ENCODE measurements at places on chromosomes 2 and 18. TPM values are rescaled to one million over a fixed set of nuclear protein-coding genes. Genes with fewer than 3 reads are reported as not detected.

MAPK4 gene
- 10.5 TPM for polyA plus RNA-seq

LAMA3 gene
- 2.2 TPM for polyA plus RNA-seq

UGT1A4 gene
- polyA plus RNA-seq, result 0.03 TPM

HJURP gene
- 22.0 TPM for polyA plus RNA-seq

SAG gene
- 0.09 TPM for polyA plus RNA-seq

RHBDD1 gene
- polyA plus RNA-seq, result 27.7 TPM

DNA sequence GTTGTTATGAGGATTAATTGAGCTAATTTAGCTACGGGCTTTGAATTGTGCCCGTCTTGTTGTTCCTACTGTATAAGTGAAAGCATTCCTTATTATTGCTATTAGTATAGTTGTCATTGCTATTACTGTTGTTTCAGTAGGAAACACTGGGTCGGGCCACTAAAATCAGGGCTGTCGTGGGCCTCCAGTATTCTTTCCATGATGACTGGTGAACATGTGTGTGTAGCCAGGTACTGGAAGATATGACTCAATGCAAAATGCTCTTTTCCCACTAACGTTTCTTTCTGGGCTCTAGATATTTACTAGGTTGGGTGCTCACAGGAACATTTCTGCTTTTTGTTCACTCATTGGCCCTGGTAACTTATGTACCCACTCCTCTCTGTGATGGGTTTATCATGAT, 4.9 kb downstream of the TTL start:
- no peak for DNase-seq

DNA sequence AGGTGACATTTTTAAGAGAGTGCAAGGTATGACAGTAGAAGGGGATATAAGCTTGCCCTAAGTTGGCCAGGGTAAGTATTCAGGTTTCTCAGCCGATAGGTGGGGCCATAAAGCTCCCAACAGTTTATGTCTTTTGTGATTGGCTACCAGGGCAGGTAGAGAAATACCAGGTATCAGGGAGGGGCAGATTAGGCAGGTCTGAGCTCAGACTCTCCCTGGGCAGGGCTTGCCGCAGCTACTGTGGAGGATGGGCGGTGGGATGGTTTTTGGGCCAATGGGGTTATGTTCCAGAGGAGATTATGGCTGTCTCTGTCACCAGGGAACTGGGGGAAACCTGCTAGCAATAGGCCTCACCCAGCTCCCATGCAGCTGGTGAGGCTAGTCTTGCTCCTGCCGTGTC, 211.6 kb downstream of the PTH2R start:
- DNase-seq, result no peak

DNA sequence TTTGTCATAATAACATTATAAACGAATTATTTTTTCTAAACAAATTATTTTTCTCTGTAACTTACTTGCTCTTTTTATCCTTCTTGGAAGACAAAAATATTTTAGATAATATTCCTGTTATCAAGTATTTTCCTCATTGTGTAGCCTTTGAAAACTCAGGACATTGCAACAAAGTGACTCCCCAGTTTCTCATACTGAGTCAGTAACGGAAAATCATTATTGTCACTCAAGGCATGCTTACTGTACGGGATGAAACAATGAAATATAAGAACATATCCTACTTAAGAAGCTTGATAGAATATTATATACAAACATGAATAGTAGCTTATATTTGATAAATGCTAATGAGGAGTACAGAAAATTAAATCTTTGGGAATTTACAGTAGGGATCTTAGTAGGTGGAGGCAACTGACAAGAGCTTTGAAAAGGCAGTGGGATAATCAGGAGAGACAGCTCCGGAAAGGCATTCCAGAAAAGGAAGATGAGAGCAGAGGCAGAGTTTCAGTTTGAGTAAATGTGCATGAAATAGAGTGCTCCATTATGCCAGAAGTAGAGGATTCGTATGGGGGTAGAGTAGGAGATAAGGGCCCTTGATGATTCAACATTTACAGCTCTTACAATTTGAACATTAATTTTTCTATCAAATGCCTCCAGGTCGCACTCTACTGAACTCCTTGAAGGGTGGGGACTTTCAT, 14.0 kb upstream of the YES1 start:
- no peak for DNase-seq

DNA sequence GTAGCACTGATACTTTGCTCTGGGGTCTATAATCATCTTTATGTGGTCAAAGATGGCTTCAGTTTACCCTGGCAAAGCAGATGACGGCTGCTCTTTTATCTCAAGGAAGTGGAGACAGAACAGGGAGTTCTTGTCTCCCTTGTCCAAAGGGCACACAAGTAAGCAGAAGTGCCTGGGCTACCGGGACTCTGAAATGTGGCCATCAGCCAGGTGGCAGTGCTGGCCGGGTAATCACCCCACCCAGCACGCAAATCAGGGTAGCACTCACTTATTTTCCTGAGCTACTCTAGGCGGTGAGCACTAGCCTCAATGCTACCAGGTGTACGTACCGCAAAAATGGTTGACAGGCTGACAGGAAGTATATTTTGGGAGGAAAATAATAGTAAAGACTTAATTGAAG, 119.7 kb upstream of the ETAA1 start:
- DNase-seq, result no peak

GRCh38 chr2:226585130-226585561, 214.5 kb downstream of the IRS1 start:
- no peak for DNase-seq

DNA sequence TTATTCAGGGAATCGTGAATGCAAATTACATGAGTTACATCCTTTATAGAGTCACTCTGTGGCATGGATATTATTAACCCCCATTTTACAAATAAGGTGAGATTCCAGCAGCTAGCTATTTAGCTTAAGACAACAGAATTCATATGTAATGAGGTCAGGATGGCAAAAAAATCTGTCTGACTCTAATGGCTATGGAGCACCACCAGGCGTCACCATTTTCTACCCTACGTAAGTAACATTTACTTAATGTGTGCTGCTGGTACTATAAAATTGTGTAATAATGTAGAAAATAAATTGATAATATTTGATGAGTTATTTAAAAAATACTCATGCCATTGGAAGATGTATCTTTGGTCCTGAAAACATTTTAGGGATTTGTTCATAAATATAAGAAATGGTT, 2040.1 kb upstream of the LRRTM1 start:
- no peak for DNase-seq

DNA sequence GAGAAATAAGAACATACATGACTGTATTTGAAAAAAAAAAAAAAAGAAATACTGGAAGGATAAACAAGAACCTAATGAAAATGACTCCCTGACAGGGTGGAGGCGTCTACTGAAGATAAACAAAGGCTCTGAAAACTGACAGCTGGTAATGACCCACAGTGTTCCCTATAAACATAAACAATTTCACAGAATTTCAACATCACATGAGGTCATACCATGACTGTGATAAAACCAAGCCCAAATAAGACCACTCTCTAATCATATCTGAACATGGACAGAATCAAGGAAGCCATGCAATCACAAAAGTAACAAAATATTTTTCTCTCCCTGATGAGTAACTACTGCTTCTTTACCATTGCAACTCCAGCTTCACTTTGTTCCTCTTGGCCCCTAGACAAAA, 159.3 kb downstream of the FAM124B start:
- DNase-seq, result no peak

DNA sequence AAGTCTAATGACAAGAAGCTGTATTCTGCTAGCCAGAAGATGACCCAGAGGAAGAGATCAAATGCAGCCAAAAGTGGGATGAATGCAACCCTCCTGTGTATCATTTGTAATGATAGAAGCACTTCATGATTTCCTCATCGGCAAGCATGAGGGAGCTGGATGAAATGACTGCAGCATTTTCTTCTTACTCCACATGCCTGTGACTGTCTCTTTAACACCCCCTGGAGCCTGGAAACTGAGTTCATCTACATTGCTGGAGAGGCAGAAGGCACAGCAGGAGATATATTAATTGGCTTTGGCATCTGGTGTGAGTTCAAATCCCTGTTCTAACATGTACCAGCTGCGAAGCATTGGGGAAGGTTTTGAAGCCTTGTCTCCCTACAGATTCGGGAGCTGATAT, 37.7 kb downstream of the ID2 start:
- no peak for DNase-seq

GRCh38 chr2:55078956-55079355, 28.7 kb upstream of the RTN4 start:
- DNase-seq, result no peak

DNA sequence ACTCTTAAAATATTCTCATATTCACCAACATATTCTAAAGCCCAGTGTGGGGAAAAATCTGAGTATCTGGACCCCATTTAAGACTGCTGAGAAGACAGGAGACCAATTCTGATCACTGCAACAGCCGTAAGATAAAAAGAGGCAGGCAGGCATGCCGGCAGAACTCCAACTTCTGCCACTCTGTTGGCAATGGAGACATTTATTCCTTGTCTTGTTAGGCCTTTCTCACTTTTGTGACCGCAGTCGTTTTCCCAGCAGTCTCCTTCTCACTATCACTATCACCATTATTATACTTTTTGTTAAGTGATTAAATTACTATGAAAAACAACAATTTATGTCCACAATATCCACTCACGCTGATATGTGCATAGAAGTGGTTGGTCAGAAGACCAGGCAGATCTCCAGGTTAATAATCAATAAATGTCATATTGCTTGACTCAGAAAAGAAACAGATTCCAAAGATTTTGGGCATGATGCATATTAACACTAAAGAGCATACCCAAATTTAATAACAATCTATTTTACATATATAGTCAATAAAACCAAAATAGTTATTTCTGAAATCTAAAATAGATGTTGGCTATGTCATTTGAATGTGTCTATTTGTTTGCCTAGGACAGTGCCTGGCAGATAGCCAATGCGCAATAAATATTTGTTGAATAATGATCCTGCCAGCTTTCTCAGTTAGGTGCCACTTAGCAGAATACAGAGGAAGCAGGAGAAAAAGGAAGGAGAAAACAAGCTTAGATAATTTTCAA, 38.2 kb downstream of the SESTD1 start:
- no peak for DNase-seq
